ENCODE measurements at places on chromosomes 5 and 9. TPM values are rescaled to one million over a fixed set of nuclear protein-coding genes. Genes with fewer than 3 reads are reported as not detected.

S100Z gene
- 1.3 TPM for total RNA-seq

GRM6 gene
- total RNA-seq: not detected

CKMT2 gene
- total RNA-seq: 1.7 TPM

SPATA6L gene
- 18.2 TPM for total RNA-seq

SLC34A1 gene
- total RNA-seq: not detected

C5orf58 gene
- total RNA-seq: not detected

GRCh38 chr9:111857555-111858211, 38.9 kb upstream of the UGCG start:
- no peak overlapping the region for H3K27ac ChIP-seq
- no peak overlapping the region for H3K4me3 ChIP-seq
- H3K27me3 ChIP-seq: no peaks in the 10 kb centered on the region
- H3K4me1 ChIP-seq: no peaks in the 10 kb centered on the region

DNA sequence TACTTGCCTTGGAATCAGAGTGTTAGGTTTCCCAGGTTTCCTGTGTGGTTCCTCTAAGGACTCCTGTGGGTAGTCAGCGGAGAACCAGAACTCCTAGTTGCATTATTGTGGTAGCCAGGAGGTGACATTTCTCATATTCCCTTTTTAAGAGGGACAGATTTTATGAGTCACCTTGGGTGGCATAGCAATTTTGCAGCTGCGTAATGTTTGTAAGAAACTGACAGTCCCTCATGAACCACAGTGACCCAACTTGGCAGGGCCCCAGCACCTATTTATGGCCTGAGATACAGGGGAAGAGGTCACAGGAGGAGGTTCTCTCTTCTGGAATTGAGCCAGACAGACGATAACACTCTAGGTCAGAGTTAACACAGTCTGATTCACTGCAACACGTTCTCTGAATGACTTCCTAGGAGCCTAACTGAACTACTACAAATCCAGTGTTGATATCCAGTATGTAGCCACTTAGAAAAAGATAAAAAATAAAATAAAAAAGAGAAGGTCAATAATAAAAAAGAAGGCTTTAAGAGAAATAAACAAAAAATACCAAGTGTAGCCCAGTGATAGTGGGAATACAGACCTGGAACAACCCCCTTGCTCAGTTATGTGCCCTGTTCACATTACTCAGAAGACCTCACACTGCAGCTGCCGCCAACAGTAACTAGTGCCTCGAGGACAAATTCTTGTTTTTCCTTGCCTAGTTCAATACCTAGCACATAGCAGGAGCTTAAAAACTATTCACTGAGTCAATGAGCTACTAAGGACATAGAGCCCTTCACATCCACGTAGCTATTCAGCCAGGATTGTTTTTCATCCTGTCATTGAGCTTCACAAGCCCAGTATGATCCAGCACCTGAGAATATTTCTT, 50.7 kb upstream of the VLDLR start:
- peaks cover 28% of the 10 kb centered on the region for H3K4me1 ChIP-seq
- no peaks in the 10 kb centered on the region for H3K27me3 ChIP-seq
- H3K4me3 ChIP-seq: no peak overlapping the region
- peak overlapping the region; percentile 77 for H3K27ac ChIP-seq
- no peaks in the 10 kb centered on the region for H3K36me3 ChIP-seq

- H3K27ac ChIP-seq: no peak overlapping the region
- DNase-seq: no peak
- H3K36me3 ChIP-seq: no peaks in the 10 kb centered on the region
- H3K27me3 ChIP-seq: no peaks in the 10 kb centered on the region
Measured at GRCh38 chr5:61263072-61263471, 69.0 kb upstream of the ZSWIM6 start.

DNA sequence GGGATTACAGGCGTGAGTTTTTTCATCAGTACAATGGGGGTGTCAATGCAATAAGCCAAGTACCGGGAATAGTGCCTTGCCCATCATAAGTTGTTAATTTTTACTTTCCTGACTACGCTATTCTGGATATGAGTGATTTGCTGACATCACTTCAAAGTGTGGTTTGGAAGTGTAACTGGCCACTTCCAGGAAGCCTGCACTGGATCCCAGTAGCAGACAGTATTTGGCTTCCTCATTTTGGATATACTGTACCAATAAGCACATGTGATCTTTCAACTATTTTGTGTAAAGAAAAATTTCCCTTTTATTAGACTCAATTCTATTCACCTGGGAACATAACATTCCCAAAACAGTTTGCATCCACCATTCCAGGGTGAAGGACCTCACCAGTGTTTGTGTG, 417.7 kb upstream of the KLF4 start:
- H3K4me3 ChIP-seq: no peak overlapping the region
- no peak for DNase-seq
- no peaks in the 10 kb centered on the region for H3K36me3 ChIP-seq

DNA sequence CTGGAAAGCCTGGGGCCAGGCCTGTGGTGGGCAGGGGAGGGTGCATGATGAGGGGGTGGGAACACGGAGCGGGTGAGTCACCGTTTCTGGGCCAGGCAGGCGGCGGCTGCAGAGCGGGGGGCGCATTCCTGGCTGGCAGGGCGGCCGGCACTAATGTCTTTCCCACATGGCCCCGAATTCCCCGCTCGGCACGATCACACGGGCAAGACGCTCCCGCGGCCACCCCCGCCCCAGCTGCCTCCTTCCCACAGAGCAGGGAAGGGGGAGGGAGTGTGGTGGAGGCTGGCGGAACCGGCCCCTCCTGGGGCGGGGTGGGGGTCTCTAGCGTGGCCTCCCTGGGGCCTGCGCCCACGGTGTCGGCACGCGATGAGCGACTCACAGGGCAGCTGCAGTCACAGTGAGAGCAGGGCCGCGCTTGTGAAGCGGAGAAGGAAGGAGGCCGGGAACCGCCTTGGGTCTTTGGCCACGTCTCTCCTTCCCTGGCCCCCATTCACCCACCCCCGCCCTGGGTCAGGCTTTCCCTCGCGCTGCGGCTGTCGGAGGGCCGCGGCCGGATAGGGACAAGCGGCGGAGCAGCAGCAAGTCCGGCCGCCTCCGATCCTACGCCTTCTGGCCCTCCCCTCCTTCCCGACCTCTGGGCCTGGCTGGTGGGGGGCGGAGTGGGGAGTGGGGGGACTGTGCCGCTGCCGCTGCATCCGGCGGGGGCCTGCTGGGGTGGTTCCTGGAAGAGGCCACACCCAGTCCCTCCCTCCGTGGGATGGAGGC, 48.9 kb downstream of the CXXC5 start:
- H3K27me3 ChIP-seq: no peaks in the 10 kb centered on the region
- peak; percentile 89 for DNase-seq
- no peak overlapping the region for H3K4me3 ChIP-seq
- H3K27ac ChIP-seq: peak overlapping the region; percentile 83

DNA sequence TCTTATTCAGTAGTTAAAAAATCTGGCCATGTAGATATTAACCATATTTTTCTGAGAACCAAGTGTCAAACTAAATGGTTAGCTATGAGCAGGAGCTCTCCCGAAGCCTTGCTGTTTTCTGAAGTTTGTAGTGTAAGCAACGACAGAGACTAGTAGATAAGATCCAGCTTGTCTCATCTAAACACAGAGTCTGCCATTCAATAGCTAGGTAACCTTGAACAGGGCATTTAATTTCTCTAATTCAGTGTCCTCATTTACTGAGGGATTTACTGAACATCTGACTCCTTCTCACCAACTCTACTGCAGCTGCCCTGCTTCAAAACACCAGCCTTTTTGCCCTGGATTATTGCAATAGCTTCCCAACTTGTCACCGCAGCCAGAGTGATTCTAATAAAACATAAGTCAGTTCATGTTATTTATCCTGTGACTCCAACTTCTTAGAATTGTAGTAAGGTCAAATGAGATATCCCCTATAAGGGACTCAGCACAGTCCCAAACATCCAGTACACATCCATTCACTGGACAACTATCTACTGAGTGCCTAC, 337.0 kb downstream of the PLK2 start:
- no peaks in the 10 kb centered on the region for H3K4me1 ChIP-seq
- H3K4me3 ChIP-seq: no peak overlapping the region
- no peaks in the 10 kb centered on the region for H3K36me3 ChIP-seq
- DNase-seq: no peak
- H3K27ac ChIP-seq: no peak overlapping the region

DNA sequence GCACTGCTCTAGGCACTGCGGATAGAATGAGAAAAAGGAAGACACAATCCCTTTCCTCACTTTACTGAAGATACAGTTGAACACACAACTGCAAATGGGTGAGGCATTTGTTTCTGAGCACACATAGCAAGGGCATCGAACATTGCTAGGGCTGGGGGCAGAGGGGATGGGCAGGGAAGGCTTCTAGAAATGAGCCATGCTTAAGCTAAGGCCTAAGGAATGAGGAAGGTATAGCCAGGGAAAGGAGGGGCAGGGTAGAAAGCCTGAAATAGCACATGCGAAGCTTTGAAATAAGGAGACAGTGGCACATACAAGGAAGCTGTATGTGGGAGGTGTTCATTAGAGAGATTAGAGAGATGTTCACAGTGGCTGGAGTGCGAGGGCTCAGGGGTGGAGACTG, 92.7 kb downstream of the KIF4B start:
- H3K4me3 ChIP-seq: no peak overlapping the region
- H3K4me1 ChIP-seq: no peaks in the 10 kb centered on the region
- DNase-seq: no peak
- no peak overlapping the region for H3K27ac ChIP-seq
- no peaks in the 10 kb centered on the region for H3K27me3 ChIP-seq
- no peaks in the 10 kb centered on the region for H3K36me3 ChIP-seq

DNA sequence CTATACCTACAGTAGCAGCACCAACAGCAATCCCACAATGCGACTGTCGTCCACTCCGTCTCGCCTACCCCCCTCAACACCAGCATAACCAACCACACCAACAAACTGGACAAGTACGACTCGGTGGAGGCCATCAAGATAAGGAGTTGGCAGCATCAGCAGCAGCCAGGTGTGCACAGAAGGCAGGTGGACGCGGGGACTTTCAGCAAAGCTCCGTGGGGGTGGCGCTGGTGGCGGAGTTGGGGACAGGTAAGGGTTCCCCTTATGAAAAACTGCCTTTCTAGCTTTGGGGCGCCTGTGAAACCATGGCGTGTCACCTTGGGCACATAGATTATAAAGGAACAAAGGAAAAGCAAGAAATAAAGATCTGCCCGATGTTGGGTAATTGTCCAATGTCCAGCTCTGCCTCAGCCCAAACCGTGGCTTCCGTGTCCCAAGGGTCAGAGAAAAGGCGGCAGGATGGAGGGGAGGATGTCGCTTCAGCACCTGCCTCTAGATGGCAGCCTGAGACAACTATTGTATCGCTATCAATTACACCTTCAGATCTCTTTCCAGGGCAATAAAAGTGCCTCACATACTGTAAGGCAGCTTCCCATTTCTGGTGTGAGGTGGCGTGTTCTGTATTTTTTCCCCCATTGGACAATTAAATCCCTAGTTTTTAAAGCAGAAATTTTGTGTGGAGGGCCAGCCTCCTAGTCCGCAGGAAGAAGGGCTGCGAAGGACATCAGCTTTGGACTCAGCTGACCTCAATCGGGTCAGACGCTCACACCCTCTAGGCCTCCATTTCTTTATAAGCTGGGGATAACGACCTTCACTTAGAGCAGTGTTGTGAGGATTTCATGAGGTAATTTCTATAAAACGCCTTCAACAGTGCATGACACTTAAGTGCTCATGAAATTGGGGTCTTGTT, 58.8 kb downstream of the MTRR start:
- peak; percentile 58 for DNase-seq
- H3K4me3 ChIP-seq: no peak overlapping the region
- H3K36me3 ChIP-seq: no peaks in the 10 kb centered on the region
- no peaks in the 10 kb centered on the region for H3K27me3 ChIP-seq
- no peak overlapping the region for H3K27ac ChIP-seq

DNA sequence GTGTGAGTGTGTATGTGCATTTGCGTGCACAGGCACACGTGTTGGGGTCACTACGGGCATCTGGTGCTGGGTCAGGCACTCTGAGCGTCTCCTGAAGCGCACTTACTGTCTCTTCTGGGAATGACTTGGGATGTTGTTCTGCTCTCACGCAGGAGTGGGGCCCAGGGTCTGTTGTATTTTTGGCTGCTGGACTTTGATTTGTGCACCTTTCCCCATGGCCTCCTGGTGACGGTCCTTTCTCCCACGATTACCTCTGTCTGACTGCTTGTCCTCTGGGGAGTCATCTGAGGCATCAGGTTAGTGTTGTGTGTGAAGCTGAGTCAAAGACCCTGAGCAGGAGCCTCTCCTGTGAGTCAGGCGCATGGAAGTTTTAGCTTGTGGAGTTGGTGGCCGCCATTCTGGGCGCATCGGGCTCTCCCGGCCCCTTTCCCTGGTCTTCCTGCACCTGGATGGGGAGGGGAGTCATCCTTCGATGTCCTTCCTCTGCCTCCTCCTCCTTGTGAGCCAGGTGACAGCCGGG, 62.1 kb downstream of the RXRA start:
- H3K4me1 ChIP-seq: peaks cover 35% of the 10 kb centered on the region
- no peak for DNase-seq
- H3K4me3 ChIP-seq: no peak overlapping the region
- no peaks in the 10 kb centered on the region for H3K27me3 ChIP-seq
- no peak overlapping the region for H3K27ac ChIP-seq

DNA sequence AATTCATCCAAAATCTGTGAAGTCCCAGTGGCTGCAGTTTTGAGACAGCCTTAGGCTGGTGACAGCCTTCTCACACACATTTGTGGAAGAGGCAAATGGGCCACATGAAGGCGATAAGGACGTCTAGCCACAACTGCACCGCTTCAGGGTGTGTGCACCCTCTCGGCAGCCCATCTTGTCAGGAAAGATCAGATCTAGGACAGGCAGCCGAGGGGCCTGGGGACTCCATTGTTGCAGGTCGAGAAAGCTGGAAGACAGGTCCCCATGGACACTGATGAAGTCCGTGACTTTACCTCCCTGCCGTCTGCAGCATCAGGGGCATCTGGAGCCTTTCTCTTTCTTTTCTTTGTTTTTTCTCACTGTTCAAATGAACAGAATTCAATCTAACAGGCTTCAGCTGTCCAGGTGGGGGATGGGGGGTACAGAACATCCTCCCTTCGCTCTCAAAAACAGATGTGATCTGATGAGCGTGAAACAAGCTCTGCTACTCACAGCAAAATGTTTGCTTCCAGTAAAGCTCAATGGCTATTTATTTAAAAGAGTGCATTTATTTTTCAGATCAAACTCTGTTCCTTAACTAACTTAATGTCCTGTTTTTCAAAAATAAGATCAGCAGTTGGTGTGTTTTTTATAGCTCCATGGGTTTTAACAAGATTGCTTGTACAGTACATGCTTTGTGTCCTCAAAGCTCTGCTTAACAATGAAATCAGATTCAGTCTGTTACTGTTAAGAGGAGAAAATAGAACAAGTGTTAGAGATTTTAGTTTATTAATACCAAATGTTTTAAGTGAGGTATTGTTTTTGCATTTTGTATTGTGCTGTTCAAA, 111.8 kb upstream of the OTULINL start:
- no peaks in the 10 kb centered on the region for H3K4me1 ChIP-seq
- H3K36me3 ChIP-seq: peaks cover 49% of the 10 kb centered on the region
- no peak for DNase-seq
- no peaks in the 10 kb centered on the region for H3K27me3 ChIP-seq
- H3K27ac ChIP-seq: no peak overlapping the region

GRCh38 chr5:124744170-124744971, 2.1 kb downstream of the ZNF608 start:
- H3K4me1 ChIP-seq: peaks cover 20% of the 10 kb centered on the region
- no peaks in the 10 kb centered on the region for H3K27me3 ChIP-seq
- peak; percentile 66 for DNase-seq
- H3K4me3 ChIP-seq: peak overlapping the region; percentile 80

GRCh38 chr5:32182463-32183063, 8.4 kb upstream of the GOLPH3 start:
- no peaks in the 10 kb centered on the region for H3K27me3 ChIP-seq
- H3K27ac ChIP-seq: no peak overlapping the region
- H3K4me1 ChIP-seq: no peaks in the 10 kb centered on the region
- DNase-seq: no peak

Measured in lung (tissue), 17 donors.